Activated CD8-positive, alpha-beta memory T cell treated with anti-CD3 and anti-CD28 coated beads, Interleukin-2, amount 10 ng/mL, durations not matched to agents 7 days and 5 days (primary cell): ENCODE measurements at places on chromosomes 5 and 9. TPM values are rescaled to one million over a fixed set of nuclear protein-coding genes. Genes with fewer than 3 reads are reported as not detected.

The TMEM171 gene
- total RNA-seq, result not detected

The PCDHGA6 gene
- total RNA-seq, result 0.20 TPM

The SEMA6A gene
- not detected for total RNA-seq

The APBA1 gene
- 0.79 TPM for total RNA-seq

The DBH gene
- total RNA-seq, result not detected
